Stimulated activated CD4-positive, alpha-beta T cell treated with anti-CD3 and anti-CD28 coated beads, Interleukin-12 subunit alpha, Interleukin-12 subunit beta, amount 100 ng/mL, for 24 hours (primary cell): ENCODE measurements at places on chromosomes 11 and 22.

DNA sequence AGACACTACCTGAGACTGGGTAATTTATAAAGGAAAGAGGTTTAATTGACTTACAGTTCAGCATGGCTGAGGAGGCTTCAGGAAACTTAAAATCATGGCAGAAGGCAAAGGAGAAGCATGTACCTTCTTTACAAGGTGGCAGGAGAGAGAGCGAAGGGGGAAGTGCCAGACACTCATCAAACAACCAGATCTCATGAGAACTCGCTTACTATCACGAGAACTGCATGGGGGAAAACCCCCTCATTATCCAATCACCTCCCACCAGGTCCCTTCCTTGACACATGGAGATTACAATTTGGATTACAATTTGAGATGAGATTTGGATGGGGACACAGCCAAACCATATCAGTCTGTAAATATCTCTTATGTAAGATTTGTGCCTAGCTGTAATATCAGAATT is 50.9 kb upstream of the ATXN10 start:
- DNase-seq: no peak

DNA sequence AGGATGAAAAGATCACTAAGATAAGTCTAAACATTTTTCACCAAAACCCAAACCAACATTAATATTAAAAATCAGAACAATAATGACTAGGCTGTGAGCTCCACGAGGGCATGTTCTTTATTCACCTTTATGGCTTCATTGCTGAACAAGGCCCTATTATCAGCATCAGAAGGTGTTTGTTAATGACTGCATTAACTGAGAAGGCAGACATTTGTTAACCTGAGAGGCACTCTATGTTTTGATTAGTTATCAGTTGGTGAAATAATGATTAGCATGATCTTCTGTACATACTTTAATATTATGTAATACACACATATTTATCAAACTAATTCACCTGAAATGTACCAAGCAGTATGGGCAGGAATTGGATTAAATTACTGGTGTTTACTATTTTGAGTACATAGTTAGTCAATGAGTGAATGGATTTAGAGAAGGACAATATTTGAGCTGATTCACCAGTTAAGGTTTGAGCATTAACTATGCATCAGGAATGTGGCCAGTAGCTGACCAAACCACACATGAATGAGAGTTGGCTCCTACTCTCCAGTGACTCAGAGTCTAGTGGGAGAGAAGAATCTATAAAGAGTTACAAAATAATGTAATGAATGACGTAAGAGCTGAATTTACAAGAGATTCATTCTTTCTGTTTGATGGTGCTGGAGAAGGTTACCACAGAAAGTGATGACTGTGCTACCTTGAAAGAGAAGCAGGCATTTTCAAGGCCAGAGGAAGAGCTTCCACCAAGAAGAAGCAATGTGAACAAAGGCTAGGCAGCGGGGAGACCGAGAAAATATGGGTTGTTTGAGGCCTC is 6.7 kb downstream of the IL18 start:
- no peak for DNase-seq

DNA sequence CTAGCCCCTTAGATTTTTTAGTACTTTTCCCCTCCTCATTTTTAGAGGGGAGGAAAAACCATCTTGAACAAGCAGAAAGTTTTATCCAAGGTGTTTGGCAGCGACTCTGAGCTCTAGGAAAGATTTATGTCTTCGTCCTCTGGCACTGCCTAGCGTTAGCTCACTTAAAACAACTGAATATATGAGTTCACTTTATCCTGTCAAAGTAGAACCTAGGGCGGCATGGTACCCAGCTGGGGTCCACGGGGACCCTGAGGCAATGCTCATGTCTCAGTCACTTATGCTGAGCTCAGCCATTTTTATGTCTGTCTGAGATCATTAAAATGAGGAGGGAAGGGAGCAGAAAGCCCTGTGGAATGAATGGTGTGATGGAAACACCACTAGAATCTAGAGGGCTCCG is 14.2 kb upstream of the VSIG10L2 start:
- no peak for DNase-seq

- DNase-seq: no peak
Measured at GRCh38 chr11:16299884-16300782, 56.2 kb downstream of the SOX6 start.

DNA sequence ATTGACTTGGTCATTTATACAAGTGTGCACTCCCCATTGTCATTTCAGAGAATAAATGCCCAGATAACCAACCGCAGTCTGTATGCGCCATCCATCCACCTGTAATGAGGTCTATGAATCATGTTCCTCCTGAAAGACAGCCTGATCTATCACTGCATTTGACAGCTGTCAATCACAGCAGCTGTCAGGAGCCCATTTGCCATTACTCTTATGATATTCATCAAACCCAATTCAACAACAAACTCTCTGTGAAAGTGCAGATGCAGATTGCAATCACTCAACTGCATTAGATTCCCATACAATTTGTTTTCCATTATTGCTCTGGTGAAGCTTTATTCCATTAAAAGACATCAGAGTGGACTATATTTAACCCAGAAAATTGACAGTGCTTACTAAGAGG is 586.9 kb upstream of the KIRREL3 start:
- no peak for DNase-seq
